ENCODE measurements at places on chromosomes 1 and 21.

GRCh38 chr1:41766546-41766945, 152.2 kb downstream of the HIVEP3 start:
- DNase-seq, result no peak

GRCh38 chr1:246658567-246658966, 65.6 kb upstream of the SCCPDH start:
- no peak for DNase-seq

GRCh38 chr1:172513479-172513878, 19.5 kb upstream of the SUCO start:
- DNase-seq, result no peak

- DNase-seq, result no peak
These were observed 82.0 kb downstream of the TGFBR3 start for GRCh38 chr1:91803847-91804545.

DNA sequence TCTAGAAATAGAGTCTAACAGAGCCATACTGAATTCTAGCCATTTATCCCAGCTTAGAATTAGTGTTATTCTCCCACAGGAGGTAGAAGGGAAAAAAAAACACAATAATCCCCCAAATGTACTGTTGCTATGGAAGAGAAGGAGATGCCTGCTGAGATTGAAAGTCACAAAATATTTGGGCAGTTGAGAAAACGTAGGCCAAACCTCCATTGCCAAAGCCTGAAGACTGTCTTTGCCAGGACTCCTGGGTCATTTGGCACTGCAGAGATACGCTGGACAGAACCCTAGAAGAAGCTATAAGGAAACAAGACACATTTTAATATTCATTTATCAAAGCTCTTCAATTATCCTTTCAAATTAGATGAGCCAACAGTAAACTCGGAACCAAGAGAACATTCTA, 22.3 kb downstream of the BARHL2 start:
- DNase-seq, result no peak

GRCh38 chr1:87000460-87000859, 86.0 kb downstream of the HS2ST1 start:
- no peak for DNase-seq

DNA sequence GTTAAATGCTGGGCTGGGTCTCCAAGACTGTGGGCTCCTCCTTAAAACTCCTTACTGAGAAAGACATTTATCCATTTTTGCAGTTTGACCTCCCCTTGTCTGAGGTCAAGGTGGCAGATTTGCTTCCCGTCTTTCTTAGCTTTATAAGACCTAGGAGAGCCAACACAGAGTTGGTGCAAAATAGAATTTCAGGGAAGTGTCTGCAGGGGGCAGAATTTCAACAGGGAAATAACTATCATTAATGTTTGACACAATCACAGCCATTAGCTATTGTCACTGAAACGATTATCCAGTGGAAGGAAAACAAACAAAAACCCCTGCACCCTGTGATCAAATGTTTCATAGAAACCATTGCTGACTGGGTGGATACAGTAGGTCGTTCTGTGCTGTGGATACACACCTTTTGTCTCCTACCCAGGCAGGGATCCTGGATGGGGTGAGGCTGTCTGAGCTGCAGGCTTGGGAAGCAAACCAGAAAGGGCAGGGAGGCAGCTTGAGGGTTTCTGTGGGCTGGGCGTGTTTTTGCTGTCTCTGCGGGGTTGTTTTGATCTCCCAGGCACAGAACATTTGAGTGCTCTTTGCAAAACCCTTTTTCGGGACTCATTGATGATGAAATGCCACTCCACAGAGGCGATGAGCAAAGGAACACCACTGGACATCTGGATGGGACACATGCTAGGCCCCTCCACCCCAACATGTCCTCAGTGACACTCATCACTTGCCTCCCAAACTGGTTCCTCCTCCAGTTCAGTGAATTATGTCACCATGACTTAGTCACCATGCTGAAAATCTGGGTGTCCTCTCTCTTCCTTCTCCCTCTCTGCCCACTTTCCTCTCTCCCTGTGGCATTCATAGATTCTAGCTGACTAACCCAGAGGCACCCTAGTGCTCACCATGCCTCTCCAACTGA, 94.2 kb upstream of the SERBP1 start:
- DNase-seq, result no peak

GRCh38 chr1:69569175-69569541, 1.4 kb downstream of the LRRC7 start:
- DNase-seq, result no peak

DNA sequence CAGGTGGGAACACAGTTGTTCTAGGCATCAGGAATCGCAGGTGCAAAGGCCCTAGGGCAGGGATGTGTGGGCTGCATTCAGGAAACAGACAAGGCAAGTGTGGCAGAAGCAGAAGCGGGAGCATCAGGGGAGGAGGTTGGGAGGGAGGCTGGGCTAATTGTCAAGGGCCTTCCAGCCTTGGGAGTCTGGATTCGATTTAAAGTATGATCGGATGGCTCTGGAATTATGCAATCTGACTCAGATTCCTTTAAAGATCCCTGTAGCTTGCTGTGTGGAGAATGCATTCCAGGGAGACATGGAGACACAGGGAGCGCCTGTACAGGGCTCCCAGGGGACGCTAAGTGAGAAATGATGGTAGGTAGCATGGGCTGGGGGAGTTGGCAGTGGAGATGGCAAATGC, 86.5 kb downstream of the LACTBL1 start:
- DNase-seq, result no peak

DNA sequence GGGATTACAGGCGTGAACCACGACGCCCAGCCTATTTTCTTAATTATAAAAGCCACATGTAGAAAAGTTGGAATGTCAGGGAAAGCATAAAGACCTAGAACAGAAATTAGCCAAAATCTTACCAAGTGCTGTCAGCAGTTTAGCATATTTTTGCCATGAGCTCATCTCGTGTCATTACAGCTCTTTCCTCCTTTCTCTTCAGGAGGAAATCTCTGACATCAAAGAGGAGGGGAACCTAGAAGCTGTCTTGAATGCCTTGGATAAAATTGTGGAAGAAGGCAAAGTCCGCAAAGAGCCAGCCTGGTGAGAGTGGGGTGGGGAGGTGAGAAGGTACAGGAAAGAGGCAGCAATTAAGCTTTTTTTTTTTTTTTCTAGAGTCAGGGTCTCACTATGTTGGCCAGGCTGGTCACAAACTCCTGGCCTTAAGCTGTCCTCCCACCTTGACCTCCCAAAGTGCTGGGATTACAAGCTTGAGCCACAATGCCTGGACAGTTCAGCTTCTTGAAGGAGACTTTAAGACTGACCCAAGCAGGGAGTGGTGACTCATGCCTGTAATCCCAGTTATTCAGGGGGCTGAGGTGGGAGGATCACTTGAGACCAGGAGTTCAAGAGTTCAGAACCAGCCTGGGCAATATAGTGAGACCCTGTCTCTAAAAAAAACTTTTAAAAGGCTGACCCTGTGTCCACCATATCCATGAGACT, 8.4 kb upstream of the BGLAP start:
- DNase-seq, result peak; percentile 60

DNA sequence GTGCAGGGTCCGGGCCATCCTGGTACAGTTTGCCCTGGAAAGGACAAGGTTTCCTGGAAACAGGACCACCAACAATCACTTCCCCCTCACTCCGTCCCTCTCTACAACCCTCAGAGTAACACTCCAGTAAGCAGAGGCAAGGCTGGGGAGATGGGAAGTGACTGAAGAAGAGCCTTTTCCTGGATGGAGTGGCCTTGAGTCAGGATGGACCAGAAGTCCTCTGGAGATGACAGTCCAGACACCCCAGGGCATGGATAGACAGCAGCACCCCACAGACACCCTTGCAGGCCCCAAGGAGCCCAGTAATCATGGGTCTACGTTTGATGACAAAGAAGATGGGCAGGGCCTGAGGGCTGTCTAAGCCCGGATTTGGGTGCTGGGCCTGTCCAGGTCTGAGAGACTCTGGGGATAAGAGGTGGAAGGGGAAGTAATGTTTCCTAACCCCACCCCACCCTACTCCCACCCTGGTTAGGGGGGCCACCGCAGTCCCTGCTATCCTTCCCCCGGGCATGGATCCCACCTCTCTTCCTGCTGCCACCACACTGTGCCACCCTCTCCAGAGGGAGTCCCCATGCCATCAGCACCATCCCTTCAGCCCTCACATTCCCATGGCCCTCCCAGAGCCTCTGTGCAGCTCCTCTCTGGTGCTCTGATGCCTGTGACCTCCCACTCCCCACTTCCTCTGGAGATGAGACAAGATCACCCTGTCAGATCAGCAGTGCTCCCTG, 7.2 kb upstream of the S100A8 start:
- DNase-seq, result no peak

DNA sequence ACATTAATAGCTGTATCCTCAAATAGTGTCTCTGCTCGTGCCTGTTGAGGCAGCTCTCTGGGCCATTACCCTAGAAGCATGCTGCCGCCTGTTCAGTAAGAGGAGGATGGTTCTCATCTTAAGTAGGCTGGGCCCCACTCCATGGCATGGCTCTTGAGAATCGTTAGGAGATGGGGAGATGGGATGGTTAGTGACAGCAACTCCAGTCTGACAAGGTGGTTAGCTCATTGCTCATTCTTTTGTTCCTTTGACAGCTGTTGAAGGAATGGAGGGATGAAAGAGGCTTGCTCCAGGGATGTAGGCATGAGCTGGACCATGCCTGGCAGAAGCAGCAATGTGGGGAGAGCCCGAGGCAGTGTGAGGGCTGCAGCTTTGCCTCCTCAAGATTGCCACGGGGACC, 68.2 kb downstream of the MAP10 start:
- DNase-seq, result no peak

DNA sequence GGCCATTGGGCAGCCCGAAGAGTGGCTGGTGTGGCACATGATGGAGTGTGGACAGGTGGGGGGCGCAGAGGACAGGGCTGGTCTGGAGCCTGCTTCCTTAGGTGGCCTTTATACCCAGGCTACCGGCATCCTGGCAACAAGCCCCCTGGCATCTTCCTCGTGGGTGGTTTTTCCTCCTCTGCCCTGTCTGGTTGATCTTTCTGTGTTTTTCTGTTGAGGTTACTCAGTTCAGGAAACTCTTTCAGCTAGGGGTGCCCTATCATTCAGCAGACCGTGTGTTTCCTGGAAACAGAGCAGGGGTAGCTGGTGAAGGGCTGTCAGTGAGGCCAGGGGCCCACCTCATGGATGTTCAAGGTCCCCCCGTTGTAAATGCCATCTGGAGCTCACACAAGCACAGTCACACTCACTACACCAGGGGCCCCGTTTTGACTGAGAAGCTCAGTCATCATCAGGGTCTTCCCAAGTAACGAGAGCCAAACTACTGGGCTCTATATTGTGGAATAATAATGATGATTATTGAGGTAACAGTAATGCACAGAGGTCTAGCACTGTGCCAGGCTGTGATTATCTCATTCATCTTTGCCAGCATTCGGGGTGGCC, at the start of gene KRTAP12-4:
TSS of gene KRTAP12-4 (minus strand) at position 84 of the 600 bp plus-strand sequence. CDS start at position 39, 45 bp downstream.
- no peak for DNase-seq

- no peak for DNase-seq
These were observed 771 bp downstream of the ABCD3 start for GRCh38 chr1:94418664-94419655.

DNA sequence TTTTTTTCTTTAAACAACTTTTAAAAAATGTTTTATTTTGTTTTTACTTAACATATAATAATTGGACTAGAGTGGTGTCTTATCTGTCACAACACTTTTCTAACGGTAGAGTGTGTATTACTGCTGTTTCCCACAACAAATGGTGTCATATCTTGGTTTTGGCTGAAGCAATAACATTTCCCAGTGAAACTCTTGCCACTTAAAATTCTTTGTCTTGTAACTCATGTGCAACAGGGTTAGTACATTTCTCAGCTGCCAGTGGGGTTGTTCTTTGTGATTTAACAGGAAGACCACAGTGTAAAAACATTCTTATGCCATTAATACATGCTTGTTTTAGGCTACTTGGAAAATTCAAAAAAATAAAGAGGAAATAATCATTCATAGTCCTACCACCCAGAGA, 43.5 kb downstream of the ALPL start:
- peak; percentile 17 for DNase-seq

GRCh38 chr1:234213658-234214128, 159.6 kb upstream of the COA6 start:
- no peak for DNase-seq

DNA sequence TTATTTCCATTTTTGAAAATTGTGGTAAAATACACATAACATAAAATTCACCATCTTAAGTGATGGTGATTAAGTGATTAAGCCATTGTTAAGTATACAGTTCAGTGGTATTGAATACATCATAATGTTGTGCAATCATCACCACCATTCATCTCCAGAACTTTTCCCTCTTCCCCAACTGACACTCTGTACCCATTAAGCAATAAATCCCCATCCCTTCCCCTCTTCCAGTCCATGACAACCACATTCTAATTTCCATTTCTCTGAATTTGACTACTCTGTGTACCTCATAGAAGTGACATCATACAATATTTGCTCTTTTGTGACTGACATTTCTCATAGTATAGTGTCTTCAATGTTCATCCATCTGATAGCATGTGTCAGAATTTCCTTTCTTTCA, 124.8 kb downstream of the DISC1 start:
- no peak for DNase-seq

DNA sequence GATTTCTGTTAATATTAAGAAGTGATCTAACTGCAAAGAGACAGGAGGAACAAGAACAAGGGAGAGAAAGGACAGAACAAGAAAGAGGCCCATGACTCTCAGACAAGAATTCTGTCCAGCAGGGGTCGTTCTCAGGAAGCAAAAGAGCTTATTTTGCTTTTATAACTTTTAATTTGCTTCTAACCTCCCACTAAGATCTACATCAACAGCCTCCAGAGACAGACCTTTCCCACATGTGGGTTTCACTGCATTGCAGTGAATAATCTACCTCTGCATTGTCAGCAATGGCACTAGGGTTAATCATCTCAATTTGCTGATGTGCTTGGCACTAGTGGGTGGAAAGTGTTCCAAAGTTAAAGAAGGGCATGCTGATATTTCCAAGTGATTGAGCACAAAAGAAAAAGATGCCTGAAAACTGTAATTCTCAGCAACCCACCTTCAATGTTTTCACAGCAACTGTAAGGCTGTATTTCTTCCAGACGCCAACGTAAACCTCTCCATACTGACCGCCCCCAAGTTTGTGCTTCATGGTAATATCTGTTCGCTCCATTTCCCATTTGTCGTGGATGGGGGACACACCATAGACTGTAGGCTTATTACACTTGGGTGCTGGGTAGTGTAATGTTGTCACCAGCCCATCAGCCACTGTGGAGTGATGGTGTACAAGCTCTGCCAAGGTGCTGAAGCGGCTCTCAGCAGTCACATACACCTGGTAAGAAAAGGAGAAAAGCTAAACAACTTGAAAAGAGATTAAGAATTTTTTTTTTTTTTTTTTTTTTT, 39.5 kb downstream of the TOR3A start:
- DNase-seq, result no peak

GRCh38 chr1:86872086-86872485, 41.8 kb downstream of the SELENOF start:
- DNase-seq, result no peak

- DNase-seq, result no peak
These were observed 41.4 kb upstream of the GOLT1A start for GRCh38 chr1:204255225-204255624.

All from amniotic stem cell (primary cell).